ENCODE measurements at places on chromosomes 16 and 17.

DNA sequence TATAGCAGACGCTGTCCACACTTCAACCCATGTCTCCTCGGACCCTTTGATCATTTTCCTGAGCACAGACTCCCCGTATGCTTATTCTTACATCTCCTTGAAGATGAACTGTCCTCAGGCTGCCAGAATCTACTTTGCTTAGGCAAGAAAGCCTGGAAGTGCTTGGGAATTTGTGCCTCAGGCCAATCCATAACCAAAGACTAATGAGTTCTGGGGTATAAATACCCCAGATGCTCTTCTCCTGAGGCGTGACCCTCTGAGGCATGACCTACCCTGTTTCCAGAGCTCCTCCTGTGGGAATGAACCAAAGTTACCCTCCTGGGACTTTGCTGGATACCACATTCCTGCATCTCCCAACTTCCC, 10.1 kb upstream of the TEKT3 start:
- no peak overlapping the region for H3K4me3 ChIP-seq
- H3K4me1 ChIP-seq = peaks cover 21% of the 10 kb centered on the region
- DNase-seq = peak; percentile 19
- H3K27me3 ChIP-seq = no peaks in the 10 kb centered on the region
- no peak overlapping the region for H3K27ac ChIP-seq

- no peak overlapping the region for H3K4me3 ChIP-seq
- DNase-seq = no peak
- no peaks in the 10 kb centered on the region for H3K36me3 ChIP-seq
- H3K4me1 ChIP-seq = peaks cover 22% of the 10 kb centered on the region
- H3K27me3 ChIP-seq = no peaks in the 10 kb centered on the region
Observed at GRCh38 chr17:72187556-72187955, 66.7 kb downstream of the SOX9 start.

- DNase-seq = peak; percentile 27
- no peak overlapping the region for H3K4me3 ChIP-seq
- peaks cover 45% of the 10 kb centered on the region for H3K36me3 ChIP-seq
- H3K27me3 ChIP-seq = no peaks in the 10 kb centered on the region
- H3K27ac ChIP-seq = no peak overlapping the region
Observed at GRCh38 chr16:31080035-31080629, 5.9 kb downstream of the ZNF646 start.

- no peak overlapping the region for H3K27ac ChIP-seq
- H3K4me3 ChIP-seq = no peak overlapping the region
- H3K27me3 ChIP-seq = peaks cover 17% of the 10 kb centered on the region
- H3K36me3 ChIP-seq = no peaks in the 10 kb centered on the region
- no peak for DNase-seq
- H3K4me1 ChIP-seq = no peaks in the 10 kb centered on the region
Observed at GRCh38 chr16:86277221-86277620, 233.1 kb upstream of the FOXF1 start.

DNA sequence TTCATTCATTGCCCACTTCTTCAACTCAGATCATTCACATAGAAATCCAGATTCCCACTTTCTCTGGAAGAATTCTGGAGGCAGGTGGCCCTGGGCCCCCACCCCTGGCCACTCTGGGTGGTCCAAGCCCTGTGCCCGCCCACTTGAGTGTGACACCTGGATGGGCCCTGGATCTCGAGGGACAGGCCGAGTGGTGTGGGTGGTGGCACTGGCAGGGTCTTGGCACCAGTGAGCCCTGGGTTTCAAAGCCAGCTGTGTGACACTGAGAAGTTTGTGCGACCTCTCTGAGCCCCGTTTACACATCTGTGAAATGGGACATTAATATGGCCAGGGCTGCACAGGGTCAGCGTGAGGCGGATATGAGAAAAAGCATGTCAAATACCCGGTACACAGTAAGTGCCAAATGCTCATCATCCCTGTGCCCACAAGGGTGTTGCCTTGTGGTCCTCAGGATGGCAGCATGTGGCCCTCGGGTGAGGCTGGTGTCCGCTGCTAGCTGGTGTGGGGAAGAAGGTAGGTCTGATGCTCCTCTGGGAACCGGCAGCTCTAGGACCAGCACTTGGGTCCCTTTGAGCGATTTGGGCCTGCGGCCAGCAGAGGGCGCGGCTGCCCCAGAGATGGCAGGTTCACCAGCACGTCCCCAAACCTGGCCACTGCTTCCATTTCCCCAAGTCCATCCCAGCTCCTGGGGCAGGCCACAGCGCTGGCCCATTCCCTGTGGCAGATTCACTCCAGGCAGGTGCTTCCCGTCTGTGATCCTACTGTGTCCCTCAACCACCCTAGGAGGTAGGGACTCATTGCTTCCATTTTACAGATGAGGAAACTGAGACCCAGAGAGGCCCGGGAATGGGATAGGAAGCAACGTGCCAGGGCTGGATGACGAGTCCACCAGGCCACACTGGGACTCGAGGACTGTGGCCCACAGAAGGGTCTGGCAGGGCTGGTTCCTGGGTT, 3.6 kb downstream of the OSGIN1 start:
- H3K4me3 ChIP-seq = no peak overlapping the region
- DNase-seq = peak; percentile 94
- peaks cover 22% of the 10 kb centered on the region for H3K4me1 ChIP-seq
- H3K27me3 ChIP-seq = no peaks in the 10 kb centered on the region
- H3K27ac ChIP-seq = no peak overlapping the region

GRCh38 chr16:85636234-85636812, 23.2 kb downstream of the GSE1 start:
- no peaks in the 10 kb centered on the region for H3K27me3 ChIP-seq
- no peak overlapping the region for H3K4me3 ChIP-seq
- H3K27ac ChIP-seq = no peak overlapping the region
- H3K36me3 ChIP-seq = peaks cover 3% of the 10 kb centered on the region

GRCh38 chr16:49021136-49021535, 260.5 kb downstream of the CBLN1 start:
- H3K36me3 ChIP-seq = no peaks in the 10 kb centered on the region
- no peaks in the 10 kb centered on the region for H3K27me3 ChIP-seq
- no peak overlapping the region for H3K4me3 ChIP-seq
- H3K27ac ChIP-seq = no peak overlapping the region
- no peak for DNase-seq

GRCh38 chr16:15650698-15651171, 690 bp downstream of the NDE1 start:
- DNase-seq = peak; percentile 81
- peaks cover 6% of the 10 kb centered on the region for H3K36me3 ChIP-seq
- peak overlapping the region; percentile 95 for H3K4me3 ChIP-seq
- H3K27me3 ChIP-seq = no peaks in the 10 kb centered on the region
- peaks cover 23% of the 10 kb centered on the region for H3K4me1 ChIP-seq

DNA sequence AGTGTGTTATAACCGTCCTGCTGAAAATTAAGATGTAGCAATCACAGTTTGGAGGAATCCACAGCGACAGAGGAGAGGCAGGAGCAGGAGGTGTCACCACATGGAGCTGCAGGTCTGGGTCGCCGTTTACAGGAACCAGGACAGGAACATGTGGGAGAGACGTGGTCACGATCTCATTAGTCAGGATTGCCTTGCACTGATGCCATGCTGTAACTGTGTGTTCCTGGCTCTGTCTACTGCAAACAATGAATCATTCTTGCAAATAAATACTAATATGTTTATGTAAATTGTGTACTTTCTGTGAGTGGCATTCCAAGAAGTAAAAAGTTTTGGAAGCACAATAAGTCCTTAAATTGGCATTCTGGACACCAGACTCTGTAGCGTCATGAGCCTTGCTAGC, 271.8 kb downstream of the CPPED1 start:
- H3K36me3 ChIP-seq = no peaks in the 10 kb centered on the region
- H3K4me1 ChIP-seq = no peaks in the 10 kb centered on the region
- H3K4me3 ChIP-seq = no peak overlapping the region
- H3K27me3 ChIP-seq = no peaks in the 10 kb centered on the region
- DNase-seq = no peak

- no peak overlapping the region for H3K4me3 ChIP-seq
- H3K4me1 ChIP-seq = no peaks in the 10 kb centered on the region
- H3K27me3 ChIP-seq = no peaks in the 10 kb centered on the region
- H3K27ac ChIP-seq = no peak overlapping the region
Observed at GRCh38 chr16:55171241-55171640, 152.8 kb upstream of the IRX6 start.

GRCh38 chr17:79065105-79065670, 9.4 kb upstream of the ENGASE start:
- H3K4me3 ChIP-seq = no peak overlapping the region
- no peak overlapping the region for H3K27ac ChIP-seq
- H3K4me1 ChIP-seq = no peaks in the 10 kb centered on the region

- no peak for DNase-seq
- H3K36me3 ChIP-seq = peaks cover 53% of the 10 kb centered on the region
Observed at GRCh38 chr16:11722468-11722808, 20.2 kb downstream of the TXNDC11 start.

DNA sequence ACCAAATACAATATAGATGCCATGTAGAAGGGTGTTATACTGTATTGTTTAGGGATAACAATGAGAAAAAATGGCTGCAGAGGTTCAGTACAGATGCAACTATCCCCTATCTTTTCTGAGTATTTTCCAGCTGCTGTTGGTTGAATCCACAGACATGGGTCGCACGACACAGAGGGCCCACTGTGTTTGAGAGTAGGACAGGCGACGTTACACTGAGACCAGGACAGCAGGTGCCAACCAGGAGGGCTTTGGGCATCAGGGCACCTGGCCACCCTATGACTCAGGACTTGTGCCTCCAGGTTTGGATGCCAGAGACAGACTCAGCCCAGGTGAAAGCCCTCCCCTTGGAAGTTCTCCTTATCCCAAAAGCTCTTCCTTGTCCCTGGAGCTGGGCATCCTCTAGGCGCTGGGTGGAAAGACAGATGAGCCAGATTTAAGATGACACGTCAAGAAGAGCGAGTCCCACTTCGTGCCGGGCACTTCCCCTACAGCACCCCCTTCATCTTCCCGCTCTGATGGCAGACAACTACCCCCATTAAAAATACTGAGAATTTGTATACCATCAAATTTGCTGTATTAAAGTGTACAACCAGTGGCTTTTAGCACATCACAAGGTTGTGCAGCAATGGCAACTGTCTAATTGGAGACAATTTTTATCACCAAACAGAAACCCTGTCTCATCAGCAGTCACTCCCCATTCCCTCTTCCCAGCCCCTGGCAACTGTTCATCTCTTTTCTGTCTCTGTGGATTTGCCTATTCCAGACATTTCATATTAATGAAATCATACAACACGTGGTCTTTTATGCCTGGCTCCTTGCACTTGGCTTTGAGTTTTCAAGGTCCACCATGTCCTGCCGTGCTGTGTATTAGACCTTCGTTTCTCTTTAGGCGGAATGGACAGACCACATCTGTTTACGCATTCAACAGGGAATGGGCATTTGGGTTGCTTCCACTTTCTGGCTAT, 30.6 kb downstream of the TNFRSF13B start:
- peak; percentile 82 for DNase-seq
- peaks cover 3% of the 10 kb centered on the region for H3K4me1 ChIP-seq
- peaks cover 38% of the 10 kb centered on the region for H3K27me3 ChIP-seq
- no peak overlapping the region for H3K4me3 ChIP-seq
- H3K36me3 ChIP-seq = no peaks in the 10 kb centered on the region
- no peak overlapping the region for H3K27ac ChIP-seq

GRCh38 chr17:35708149-35708548, 23.3 kb upstream of the RASL10B start:
- DNase-seq = no peak
- H3K36me3 ChIP-seq = peaks cover 21% of the 10 kb centered on the region
- H3K27ac ChIP-seq = peak overlapping the region; percentile 22
- H3K4me3 ChIP-seq = no peak overlapping the region

DNA sequence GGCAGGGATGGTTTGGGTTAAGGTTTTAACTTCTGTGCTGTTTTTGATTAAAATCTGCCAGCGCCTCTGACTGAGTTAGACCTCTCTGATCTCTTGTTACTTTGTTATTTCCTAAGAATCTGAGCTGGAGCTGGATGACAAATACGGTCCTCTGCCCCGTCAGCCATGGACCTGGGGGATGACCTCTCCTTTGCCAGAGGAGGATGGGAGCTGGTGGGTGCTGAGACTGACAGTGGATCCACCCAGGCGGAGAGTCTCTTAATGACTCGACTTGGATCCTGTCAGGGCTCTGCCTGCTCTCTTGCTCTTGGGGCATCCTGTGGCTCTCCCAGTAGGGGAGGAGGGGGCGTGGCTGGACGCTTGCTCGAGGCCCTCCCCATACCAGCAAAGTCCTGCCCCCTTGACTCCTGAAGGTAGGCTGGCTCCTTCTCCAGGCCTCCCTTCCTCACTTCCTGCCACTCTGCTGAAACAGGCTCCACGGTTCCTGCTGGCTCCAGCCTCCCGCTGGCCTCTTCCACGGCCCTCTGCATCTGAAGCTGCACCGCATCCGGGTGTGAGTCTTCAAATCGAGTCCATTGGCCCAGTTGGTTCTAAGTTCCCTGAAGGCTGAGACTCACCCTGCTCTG, 24.8 kb upstream of the MAP3K14 start:
- DNase-seq = peak; percentile 90
- no peaks in the 10 kb centered on the region for H3K27me3 ChIP-seq
- no peak overlapping the region for H3K4me3 ChIP-seq
- no peaks in the 10 kb centered on the region for H3K36me3 ChIP-seq
- H3K27ac ChIP-seq = peak overlapping the region; percentile 56

GRCh38 chr16:69870761-69871160, 80.4 kb upstream of the CLEC18A start:
- H3K27me3 ChIP-seq = no peaks in the 10 kb centered on the region
- DNase-seq = no peak
- peaks cover 12% of the 10 kb centered on the region for H3K4me1 ChIP-seq
- H3K27ac ChIP-seq = no peak overlapping the region
- no peaks in the 10 kb centered on the region for H3K36me3 ChIP-seq
- H3K4me3 ChIP-seq = no peak overlapping the region

DNA sequence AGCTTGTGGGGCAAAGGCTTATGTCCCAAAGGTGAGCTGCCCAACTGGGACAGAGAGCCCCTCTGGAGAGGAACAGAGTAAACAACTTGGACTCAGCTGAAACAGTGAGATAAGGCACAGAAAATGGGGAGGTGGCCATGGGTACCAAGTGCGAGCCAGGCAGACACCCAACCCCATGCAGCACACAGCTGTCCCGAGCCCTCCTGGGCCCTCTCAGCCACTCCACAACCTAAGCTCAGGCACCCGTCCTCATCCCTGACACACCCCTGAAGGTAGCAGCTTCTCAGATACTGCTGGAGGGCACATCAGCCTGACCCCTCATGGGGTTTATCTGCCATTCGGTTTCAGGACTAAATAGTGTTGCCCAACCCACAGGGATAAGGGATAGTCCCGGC, 4.8 kb upstream of the GFOD2 start:
- no peak overlapping the region for H3K4me3 ChIP-seq
- DNase-seq = peak; percentile 52
- no peaks in the 10 kb centered on the region for H3K27me3 ChIP-seq
- H3K4me1 ChIP-seq = peaks cover 21% of the 10 kb centered on the region

- H3K27me3 ChIP-seq = no peaks in the 10 kb centered on the region
- H3K4me3 ChIP-seq = no peak overlapping the region
- no peaks in the 10 kb centered on the region for H3K4me1 ChIP-seq
- no peak overlapping the region for H3K27ac ChIP-seq
- H3K36me3 ChIP-seq = no peaks in the 10 kb centered on the region
Observed at GRCh38 chr17:55312852-55313251, 48.1 kb downstream of the HLF start.

- no peaks in the 10 kb centered on the region for H3K27me3 ChIP-seq
- H3K27ac ChIP-seq = peak overlapping the region; percentile 9
- peaks cover 15% of the 10 kb centered on the region for H3K4me1 ChIP-seq
Observed at GRCh38 chr17:57993471-57994365, 5.7 kb upstream of the VEZF1 start.

GRCh38 chr17:76944477-76944876, 76.3 kb downstream of the MGAT5B start:
- H3K27ac ChIP-seq = no peak overlapping the region
- H3K4me1 ChIP-seq = no peaks in the 10 kb centered on the region
- H3K27me3 ChIP-seq = no peaks in the 10 kb centered on the region
- no peaks in the 10 kb centered on the region for H3K36me3 ChIP-seq
- no peak for DNase-seq

- no peak within 1 kb of the TSS for H3K27ac ChIP-seq
- peak within 1 kb of the TSS; percentile 50 for H3K4me3 ChIP-seq
- no peaks in the 10 kb centered on the region for H3K36me3 ChIP-seq
- H3K27me3 ChIP-seq = no peaks in the 10 kb centered on the region
Observed at GRCh38 chr16:2471016-2471652, at the start of gene NTN3. TSS of gene NTN3 (plus strand) at chr16:2471297. CDS start at chr16:2471702, 405 bp downstream.

Measured in osteoblast (primary cell).